H1 (cell line): ENCODE measurements at places on chromosomes 6 and 20. TPM values are rescaled to one million over a fixed set of nuclear protein-coding genes. Genes with fewer than 3 reads are reported as not detected.

The ANGPT4 gene
- total RNA-seq = 0.06 and 0.07 TPM in 2 replicates

The ZNF451 gene
- 49.4 and 56.8 TPM in 2 replicates for total RNA-seq

The FILIP1 gene
- total RNA-seq = 5.0 and 5.7 TPM in 2 replicates

The C6orf58 gene
- not detected in 2 replicates for total RNA-seq

The PPARD gene
- 14.9 and 16.9 TPM in 2 replicates for total RNA-seq

The BTN1A1 gene
- total RNA-seq = 0.28 and 0.55 TPM in 2 replicates

The LST1 gene
- total RNA-seq = not detected in 2 replicates

- no peak for DNase-seq
- no peak overlapping the region for H3K27ac ChIP-seq
- H3K4me1 ChIP-seq = peaks cover 14% of the 10 kb centered on the region
Observed at GRCh38 chr6:84052883-84053241, 19.3 kb downstream of the MRAP2 start.

DNA sequence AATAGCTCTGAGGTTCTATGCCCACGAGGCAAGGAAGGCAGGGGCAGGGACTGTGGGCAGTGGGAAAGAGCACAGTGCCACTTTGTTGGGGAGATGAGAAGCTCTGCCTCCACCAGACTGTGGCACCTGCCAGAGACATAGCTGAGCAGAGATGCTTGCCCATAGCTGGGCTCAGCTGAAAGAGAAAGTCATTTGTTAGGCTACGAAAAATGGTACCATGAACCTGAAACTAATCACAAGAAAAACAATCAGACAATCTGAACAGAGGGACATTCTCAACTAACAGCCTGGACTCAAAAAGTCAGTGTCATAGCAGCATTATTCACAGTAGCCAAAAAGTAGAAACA, 32.9 kb upstream of the TCP11 start:
- no peak overlapping the region for H3K27ac ChIP-seq
- DNase-seq = no peak
- H3K4me3 ChIP-seq = no peak overlapping the region
- H3K36me3 ChIP-seq = no peaks in the 10 kb centered on the region
- no peaks in the 10 kb centered on the region for H3K27me3 ChIP-seq
- H3K4me1 ChIP-seq = no peaks in the 10 kb centered on the region

GRCh38 chr6:43856005-43856765, 86.2 kb downstream of the VEGFA start:
- peaks cover 3% of the 10 kb centered on the region for H3K4me1 ChIP-seq
- no peaks in the 10 kb centered on the region for H3K27me3 ChIP-seq
- no peaks in the 10 kb centered on the region for H3K36me3 ChIP-seq
- no peak overlapping the region for H3K4me3 ChIP-seq
- H3K27ac ChIP-seq = no peak overlapping the region
- no peak for DNase-seq
